CD4-positive, alpha-beta memory T cell (primary cell): ENCODE measurements at places on chromosomes 7 and 10. TPM values are rescaled to one million over a fixed set of nuclear protein-coding genes. Genes with fewer than 3 reads are reported as not detected.

- H3K4me3 ChIP-seq: no peak within 1 kb of the TSS
- no peaks in the 10 kb centered on the region for H3K4me1 ChIP-seq
- no peaks in the 10 kb centered on the region for H3K27me3 ChIP-seq
- no peaks in the 10 kb centered on the region for H3K36me3 ChIP-seq
Observed at GRCh38 chr7:80918909-80919721, at the start of gene SEMA3C. SEMA3C (minus strand) TSS chr7:80919051; CDS start chr7:80916781, 2,270 bp downstream.

DNA sequence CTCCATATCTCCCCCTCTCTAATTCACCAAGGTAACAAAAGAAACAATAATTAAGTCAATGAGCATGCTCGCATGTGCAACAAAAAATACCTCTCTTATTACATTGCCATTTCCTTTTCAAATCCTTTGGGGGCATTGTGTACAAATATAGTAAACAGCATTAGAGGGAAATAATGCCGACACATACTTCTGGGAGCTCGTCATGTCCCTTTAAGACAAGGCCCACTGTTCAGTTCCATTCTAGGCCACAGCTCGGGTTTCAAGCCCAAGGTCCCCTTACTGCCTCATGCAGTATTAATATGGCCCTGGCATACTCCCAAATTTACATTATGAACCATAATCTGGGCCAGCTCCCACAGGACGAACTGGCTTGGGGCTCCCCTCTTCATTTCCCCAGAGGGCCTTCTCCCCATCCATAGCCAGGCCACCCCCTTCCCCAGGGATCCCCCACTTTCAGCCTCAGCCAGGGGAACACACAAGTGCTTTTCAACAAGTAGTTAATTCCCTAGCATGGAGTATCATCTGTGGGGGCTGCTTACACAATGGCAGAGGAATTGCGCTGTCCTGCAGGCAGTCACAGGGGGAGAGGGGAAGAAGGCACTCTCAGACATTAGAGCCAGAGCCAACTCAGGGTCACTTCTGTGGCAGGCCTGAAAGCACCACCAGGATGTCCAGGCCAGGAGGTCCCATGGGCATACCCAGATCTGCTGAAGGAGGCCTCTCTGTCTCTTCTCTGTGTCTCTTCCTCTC lies 110.6 kb downstream of the KCNMA1 start:
- no peak overlapping the region for H3K4me3 ChIP-seq
- H3K4me1 ChIP-seq: no peaks in the 10 kb centered on the region
- H3K36me3 ChIP-seq: no peaks in the 10 kb centered on the region
- no peak for DNase-seq
- no peak overlapping the region for H3K27ac ChIP-seq
- no peaks in the 10 kb centered on the region for H3K27me3 ChIP-seq

DNA sequence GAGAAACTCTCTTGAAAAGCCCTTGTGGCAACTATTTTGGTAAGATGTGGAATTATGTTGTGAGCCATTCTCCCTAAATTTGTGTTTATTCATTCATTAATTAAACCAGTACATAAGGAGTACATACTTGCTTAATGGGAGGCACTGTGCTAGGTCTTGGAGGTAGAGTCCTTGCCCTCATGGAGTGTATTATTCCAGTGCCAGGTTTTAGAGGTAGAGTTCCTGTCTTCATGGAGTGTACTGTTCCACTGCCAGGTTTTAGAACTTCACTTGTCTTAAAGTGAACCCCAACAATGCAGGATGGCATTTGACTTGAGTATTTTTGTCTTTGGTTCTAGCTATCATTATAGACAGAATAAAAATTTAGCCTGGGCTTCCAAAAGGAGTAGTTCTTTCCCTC lies 8.8 kb downstream of the MXI1 start:
- no peak overlapping the region for H3K4me3 ChIP-seq
- H3K4me1 ChIP-seq: peaks cover 51% of the 10 kb centered on the region
- H3K27me3 ChIP-seq: no peaks in the 10 kb centered on the region
- DNase-seq: no peak
- no peaks in the 10 kb centered on the region for H3K36me3 ChIP-seq

DNA sequence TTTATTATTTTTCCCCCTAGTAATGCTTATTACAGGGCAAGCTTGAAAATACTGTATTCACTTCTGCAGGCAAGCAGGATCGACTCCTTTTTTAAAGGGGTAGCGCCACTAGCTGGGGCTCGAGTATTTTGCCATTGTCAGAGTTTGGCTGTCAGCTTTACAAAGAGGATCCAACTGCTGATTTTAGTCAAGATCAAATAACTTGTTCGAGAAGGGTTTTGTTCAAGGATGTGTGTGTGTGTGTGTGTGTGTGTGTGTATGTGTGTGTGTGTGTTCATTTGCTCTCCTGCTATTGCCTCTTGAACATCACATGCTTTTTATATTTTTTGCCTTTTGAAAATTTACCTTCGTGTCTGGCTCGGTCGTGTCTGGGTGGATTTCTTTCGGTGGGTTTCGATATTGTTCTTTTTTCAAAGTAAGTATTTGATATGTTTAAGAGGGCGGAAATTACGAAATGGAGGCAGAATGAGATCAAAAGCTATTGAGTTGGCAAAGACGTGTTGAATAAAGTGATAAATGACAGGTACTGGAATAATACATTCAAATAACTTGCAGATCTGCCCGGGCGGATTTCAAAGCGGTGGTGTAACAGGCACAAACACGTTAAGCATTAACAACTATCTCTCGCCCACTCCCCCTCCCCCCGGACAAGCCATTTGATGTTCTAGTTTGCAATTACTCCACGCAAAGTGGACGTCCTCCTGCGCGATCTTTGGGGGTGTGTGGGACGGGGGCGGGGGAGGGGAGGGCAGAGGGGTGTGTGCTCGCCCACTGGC lies 1.1 kb downstream of the ARID5B start:
- peak overlapping the region; percentile 63 for H3K4me3 ChIP-seq
- H3K27me3 ChIP-seq: no peaks in the 10 kb centered on the region
- H3K27ac ChIP-seq: peak overlapping the region; percentile 80
- peaks cover 58% of the 10 kb centered on the region for H3K4me1 ChIP-seq
- H3K36me3 ChIP-seq: no peaks in the 10 kb centered on the region

Gene HYCC1
- total RNA-seq: 16.2 TPM

Gene WIPF3
- not detected for total RNA-seq
